Suppressor macrophage treated with lipopolysaccharide for 4 hours (primary cell): ENCODE measurements at places on chromosomes 12 and 14.

GRCh38 chr12:104605685-104606084 lies 148.9 kb downstream of the CHST11 start:
- peak; percentile 94 for DNase-seq

DNA sequence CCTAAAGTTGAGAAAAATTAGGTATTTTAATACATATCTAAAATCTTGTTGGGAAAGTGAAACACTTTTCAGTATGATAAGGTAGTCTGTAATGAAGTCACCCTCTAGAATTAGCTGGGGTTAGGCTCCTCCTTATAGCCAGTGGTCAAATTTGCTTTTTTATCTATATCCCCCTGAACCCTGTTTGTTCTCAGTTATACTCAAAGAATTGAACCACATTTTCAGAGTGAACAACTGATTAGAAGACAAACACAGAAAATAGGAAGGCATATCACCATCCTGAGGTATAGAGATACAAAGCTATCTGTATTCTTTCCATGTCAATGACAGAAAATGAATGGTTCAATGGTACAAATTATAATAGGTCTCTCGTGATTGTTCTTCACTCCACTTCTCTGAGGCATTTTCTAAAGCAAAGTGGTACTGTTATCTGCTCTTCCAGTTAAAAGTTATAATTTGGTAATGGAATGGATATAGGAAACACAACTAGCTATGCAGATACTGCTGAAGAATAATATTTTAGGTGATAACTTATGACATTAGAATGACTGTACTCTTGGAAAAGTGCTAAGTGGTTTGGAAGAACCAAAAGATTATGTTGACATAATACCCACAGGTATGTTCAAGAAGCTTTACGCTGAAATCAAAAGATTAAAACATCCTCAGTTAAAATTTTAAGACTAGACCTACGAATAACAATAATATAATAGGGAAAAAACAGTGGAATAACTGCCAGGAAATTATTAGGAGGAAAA lies 27.6 kb downstream of the WASHC3 start:
- no peak for DNase-seq

DNA sequence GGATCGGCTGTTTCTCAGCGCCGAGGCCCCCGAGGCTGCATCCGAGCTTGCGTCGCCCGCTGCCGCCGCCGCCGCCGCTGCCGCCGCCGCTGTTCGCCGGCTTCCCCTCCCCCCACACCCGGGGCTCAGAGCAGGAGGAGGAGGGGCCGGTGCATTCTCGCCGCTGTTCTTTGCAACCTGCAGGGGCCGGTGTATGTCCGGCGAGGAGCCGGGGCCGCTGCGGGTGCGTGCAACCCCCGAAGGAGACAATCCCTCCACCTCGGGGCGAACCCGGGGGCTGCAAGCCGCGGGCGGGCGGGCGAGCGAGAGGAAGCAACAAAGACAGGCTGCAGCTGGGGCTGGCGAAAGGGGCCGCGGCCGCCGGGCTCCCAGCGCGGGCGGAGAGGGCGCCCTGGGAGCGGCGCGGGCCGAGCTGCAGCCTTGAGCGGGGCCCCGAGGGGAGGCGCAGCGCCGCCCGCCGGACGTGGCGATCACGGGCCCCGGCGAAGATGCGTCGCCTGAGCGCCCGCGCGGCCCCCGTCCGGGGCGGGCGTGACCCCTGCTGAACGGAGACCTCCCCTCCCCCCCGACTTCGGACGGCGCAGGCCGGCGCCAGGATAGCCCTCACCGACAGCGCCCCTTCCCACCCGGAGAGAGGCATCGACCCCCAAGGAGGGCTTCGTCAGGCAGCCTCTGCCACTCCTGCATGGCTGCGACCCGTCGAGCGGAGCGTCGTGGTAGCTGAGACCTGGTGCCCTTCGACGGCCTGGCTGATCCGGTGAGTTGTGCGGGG lies 702 bp downstream of the FAM222A start:
- DNase-seq = peak; percentile 54

- peak; percentile 87 for DNase-seq
These were observed 24.2 kb downstream of the CHST11 start for GRCh38 chr12:104480826-104481440.

- DNase-seq = no peak
These were observed 380.4 kb upstream of the CCDC196 start for GRCh38 chr14:66105815-66106214.

- peak; percentile 39 for DNase-seq
These were observed 156.0 kb downstream of the SAMD4A start for GRCh38 chr14:54722791-54723432.

DNA sequence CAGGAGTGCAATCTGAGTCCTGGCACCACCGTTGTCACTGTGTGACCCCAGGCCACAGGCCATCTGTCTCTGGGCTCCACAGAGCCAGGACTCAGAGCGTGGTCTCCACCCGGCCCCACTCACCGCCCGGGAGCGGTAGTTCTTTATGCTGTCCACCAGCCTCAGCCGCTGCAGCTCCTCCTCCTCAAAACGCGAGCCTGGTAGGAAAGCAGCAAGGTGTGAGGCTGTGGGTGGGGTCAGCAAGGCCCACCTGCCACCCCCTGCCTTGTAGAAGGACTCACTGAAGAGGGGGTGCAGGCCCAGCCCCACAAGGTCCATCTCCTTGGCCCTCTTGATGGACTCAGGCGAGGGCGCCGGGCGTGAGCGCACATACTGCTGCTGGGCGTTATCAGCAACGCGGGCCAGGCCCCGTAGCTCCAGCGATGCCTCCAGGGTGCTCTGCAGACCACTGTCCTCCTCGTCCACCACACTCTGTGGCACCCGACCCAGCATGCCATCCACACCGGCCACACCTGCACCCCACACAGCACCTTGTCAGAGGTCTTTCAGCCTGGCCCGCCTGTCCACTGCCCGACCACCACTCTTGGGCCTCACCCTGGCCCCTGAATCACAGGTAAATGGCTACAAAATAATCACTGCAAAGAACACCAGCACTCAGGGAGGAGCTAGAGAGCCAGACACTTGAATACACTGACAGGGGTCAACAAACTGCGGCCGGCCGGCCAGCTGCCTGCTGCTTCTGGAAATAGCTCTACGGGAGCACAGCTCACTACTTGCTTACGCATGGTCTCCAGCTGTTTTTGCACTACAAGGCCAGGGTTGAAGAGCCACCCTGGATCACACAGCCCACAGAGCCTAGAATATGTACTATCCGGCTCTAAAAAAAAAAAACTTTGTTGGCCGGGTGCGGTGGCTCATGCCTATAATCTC lies 16.3 kb downstream of the CFAP73 start:
- no peak for DNase-seq
